Mesenteric fat pad (tissue), 1 donor: ENCODE measurements at places on chromosomes 6 and 20.

DNA sequence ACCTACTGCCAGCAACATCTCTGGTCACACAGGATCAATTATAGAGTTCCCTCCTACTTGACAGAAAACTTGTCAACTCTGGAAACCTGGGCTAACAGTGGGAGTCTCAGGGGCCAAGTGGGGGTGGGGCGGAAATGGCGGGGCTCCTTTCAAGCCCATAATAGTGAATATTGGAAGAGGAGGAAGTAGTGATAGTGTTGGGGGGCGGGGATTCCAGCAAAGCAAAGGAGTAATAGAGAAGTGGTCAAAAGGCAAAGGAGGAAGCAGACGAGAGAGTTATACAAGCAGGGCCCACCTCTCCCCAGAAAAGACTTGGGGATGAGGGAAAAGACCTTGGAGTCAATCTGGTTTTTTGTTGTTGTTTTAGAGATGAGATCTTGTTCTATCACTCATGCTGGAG, 2.1 kb downstream of the DEF6 start:
- no peak for DNase-seq

- DNase-seq: no peak
Observed at GRCh38 chr6:167963589-167964057, 33.8 kb upstream of the KIF25 start.

DNA sequence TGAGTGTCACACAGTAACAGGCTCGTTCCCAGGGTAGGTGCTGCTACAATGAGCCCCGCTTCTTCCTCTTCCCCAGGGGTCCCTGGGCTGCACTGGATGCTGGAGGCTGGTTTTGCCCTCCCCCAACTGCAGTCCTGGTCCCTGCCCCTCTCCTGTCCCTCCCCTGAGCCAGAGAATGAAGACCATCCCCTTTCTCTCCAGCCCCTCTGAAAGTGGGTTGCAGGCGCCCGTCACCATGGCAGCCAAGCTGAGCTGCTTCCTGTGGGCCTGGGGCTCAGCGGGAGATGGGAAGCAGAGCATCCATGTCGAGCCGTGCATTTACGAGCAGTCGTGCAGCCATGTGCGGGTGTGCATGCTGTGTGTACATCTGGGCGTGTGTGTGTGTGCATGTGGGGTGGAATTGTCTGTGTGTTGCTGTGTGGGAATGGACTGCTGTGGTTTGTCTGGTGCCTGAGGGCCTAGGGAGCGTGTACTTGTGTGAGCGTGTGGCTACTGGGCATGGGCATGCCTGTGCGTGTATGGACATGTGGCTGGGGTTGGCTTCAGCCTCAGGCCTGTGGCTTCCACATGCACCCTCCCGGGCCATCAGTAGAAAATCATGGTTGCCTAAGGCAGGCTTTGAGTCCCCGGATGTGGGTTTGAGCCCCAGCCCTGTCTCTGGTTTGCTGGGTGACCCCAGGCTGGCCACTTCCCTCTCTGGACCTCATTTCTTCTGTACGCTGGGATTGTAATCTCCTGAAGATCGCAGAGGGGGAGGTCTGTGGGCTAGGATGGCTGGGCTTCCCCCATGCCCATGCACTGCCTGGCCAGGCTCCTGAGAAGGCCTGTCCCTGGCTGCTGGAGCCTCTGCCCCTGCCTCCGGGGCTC, 48.8 kb downstream of the SRC start:
- DNase-seq: no peak

DNA sequence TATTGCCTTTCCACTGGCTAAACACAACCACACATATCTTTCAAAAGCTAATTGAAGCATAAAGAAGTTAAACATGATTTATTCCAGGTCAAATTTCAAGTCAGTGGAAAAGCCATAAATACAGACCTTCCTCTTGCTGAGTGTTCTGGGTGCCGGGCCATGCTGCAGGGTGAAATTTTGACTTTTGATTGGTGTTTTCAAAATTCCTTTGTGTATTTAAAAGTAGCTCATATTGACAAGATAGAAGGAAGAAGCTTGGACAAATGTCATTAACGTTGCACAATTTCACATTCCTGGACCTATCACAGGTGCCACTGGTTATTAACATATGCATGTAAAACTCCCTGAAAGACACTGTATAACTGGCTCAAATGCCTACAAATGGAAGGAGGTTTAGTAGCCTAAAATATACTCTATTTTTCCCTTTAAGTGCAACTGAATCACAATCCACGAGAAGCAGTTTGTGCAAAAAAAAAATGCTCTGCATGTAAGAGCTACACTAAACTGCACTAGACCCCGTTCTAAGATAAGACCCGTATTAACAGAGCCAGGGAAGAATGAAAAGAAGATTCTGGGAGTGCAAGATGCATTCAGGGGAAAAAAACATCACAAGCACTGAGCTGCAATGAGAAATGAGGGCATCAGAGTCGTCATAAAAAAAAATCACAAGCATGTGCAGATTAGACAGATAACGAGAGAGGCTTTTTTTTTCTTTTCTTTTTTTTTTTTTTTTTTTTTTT, 30.4 kb downstream of the ATXN1 start:
- DNase-seq: no peak

GRCh38 chr6:68777956-68778355, 142.9 kb downstream of the ADGRB3 start:
- no peak for DNase-seq

DNA sequence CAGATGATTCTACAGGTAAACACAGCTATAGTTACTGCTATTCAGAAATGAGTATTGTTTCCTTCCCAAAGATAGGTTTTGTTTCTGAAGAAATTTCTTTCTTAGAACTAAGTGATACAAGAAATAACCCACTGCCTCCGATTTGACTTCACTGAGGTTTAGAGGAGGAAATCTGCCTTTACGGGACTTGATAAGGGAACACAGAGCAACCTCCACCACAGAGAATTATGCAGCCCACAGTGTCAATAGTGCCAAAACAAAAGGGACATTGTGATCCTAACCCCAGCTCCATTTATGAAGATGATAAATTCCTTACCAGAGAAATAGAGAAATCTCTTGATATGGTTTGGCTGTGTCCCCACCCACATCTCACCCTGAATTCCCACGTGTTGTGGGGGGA, 164.6 kb downstream of the ZNF217 start:
- DNase-seq: no peak

- peak; percentile 11 for DNase-seq
Observed at GRCh38 chr6:3456395-3456897, 404 bp downstream of the SLC22A23 start.

DNA sequence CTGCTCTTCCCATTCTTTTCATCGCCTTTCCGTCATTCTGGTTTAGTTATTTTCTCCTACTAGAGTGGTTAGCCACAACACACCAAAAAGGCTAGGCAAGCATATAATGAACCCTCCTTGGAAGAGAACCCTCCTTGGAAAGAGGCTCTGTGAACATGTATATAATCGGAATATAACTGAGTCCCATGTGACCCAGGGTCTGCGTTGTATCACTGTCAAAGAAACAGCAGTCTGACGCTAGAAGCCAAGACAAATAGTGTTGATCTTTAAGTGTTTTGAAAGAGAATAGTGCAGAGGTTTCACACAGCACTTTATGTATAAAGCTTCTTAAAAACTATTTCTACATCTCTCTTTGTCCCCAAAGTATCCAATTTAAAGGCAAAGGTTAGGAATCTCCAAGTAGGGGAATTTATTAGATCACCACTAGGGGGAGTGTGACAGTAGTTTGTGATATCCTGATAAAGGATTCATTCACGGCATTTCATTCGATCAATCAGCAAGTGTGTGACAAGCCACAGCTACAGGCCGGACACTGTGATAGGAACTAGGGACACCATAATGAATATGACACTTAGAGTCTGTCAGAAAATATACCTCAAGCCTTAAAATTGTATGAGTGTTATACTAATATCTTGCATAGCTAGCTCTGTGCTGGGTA, 395.3 kb downstream of the CD109 start:
- DNase-seq: no peak
